ENCODE measurements at places on chromosomes 13 and 19. TPM values are rescaled to one million over a fixed set of nuclear protein-coding genes. Genes with fewer than 3 reads are reported as not detected.

The CEACAM21 gene
- 9.7 TPM for total RNA-seq

The SPRY2 gene
- total RNA-seq, result 34.9 TPM

The ATP7B gene
- 9.9 TPM for total RNA-seq

The SELENOV gene
- not detected for total RNA-seq

The NEK5 gene
- total RNA-seq, result 0.05 TPM

The SIAH3 gene
- 0.10 TPM for total RNA-seq

The RNF225 gene
- total RNA-seq, result 0.68 TPM

The SMIM17 gene
- 1.2 TPM for total RNA-seq

The ZNF813 gene
- 4.0 TPM for total RNA-seq

The ZNF799 gene
- total RNA-seq, result 3.8 TPM

The FDX2 gene
- 19.0 TPM for total RNA-seq

All from glomerular endothelial cell (primary cell).